ENCODE measurements at places on chromosomes 11 and 22. TPM values are rescaled to one million over a fixed set of nuclear protein-coding genes. Genes with fewer than 3 reads are reported as not detected.

Gene ANO9
- 18.1 TPM for polyA plus RNA-seq

DNA sequence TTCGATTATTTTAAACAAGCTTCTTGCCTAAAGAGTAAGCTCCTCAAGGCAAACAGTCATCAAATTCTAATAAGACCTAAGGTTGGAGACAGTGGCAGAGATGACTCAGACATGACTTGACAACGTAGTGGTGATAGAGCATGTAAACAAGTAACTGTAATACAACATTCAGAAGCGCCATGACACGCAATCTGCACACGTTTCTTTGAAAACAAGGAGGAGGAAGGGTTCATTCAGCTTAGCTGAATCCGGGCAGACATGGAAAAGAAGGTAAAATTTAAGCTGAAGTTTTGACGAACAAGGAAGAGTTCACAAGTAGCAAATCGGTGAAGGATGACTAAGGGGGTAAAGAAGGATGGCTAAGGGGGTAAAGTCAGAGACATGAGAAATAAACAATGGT, 152.4 kb upstream of the ZC3H12C start:
- no peak for DNase-seq

DNA sequence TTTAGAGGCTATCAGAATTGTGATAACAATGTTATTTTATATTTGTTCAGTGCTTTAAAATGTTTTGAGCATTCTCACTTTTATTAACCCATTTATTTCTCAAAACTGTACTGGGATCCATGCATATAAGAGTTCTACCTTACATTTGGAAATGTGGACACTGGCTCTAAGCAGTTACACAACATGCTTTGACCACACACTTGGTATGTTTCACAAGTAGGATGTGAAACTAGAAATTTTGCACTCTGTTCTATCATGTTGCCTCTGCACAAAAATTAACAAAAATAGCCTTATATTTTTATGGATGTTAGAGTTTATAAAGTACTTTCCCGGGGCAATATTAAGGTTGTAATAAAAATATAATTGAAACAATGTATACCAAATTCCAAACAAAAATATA, 126.9 kb upstream of the CHORDC1 start:
- no peak for DNase-seq

DNA sequence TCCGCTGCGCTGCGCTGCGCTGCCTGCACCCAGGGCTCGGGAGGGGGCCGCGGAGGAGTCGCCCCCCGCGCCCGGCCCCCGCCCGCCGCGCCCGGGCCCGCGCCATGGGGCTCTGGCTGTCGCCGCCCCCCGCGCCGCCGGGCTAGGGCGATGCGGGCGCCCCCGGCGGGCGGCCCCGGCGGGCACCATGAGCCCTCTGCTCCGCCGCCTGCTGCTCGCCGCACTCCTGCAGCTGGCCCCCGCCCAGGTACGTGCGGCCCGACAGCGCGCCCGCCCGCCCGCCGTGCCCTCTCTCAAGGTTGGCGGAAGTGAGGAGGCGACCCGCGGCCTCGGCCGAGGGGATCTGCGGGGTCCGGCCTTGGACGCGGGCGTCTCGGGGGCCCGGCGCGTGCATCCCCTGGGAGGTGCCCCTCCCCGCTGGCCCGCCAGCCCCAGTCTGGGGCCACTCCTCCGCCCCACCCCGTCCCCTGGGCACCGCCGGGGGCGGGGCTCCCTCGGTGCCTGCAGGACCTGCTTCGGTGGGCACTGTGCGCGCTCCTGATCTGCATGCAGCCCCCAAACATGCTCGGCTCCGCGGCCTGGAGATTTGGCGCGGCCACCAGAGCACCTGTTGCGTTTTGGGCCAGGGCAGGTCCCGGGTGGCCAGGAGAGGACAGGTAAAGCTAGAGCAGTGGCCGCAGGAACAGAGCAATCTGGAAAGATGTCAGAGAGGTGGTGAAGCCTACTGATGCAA, 429 bp downstream of the VEGFB start:
- DNase-seq = no peak

GRCh38 chr11:128828350-128828749, 38.7 kb downstream of the KCNJ1 start:
- no peak for DNase-seq

DNA sequence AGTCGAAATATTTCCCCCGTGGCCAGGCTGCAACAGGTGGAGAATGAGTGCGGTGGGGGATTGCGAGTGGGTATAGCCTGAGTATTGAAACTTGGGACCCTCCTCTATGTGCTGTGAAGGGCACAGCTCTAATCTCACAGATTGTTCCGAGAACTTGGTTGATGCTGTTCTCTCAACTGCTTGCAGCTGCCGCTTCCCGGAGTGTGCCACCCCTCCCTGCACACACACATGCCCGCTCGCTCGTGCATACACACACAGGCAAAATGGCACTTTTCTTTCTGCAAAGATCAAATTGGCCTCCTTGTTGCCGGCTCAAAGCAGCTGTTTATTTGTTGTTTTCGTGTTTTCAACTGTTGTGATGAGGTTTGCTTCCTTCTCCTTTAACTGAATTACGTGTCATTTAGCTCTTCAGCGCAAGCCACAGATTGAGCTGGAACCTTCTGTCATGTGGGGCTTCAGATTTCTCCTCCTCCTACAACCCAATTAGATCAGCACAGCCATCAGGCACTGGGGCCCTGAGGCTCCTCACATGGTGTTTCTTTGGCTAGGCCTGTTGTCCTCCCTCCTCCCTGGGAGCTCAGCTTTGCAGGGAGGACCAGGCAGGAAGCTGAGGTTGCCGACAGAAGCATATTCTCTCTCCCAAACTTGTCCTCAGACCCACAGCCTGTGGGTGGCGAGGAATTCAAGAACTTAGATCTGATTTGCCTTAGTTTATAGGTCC, 13.9 kb upstream of the B3GAT1 start:
- no peak for DNase-seq

DNA sequence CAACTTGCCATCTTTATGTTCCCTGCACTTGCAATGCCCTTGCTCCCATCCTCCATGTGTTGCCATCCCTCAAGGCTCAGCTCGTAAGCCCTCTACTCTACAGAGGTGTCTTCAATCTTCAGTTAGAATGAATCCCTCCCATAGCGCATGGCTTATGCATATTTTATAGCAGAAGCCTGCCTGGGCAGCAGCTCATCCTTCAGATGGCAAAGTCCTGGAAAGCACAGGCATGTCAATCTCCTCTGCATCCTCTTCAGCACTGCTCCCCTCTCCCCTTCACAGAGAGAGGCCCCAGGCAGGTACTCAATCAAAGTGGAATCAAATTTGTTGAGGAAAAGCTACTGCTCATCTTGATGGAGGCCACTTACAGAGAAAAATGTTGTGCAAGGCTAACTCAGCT, 31.1 kb upstream of the ABCC8 start:
- DNase-seq = no peak

DNA sequence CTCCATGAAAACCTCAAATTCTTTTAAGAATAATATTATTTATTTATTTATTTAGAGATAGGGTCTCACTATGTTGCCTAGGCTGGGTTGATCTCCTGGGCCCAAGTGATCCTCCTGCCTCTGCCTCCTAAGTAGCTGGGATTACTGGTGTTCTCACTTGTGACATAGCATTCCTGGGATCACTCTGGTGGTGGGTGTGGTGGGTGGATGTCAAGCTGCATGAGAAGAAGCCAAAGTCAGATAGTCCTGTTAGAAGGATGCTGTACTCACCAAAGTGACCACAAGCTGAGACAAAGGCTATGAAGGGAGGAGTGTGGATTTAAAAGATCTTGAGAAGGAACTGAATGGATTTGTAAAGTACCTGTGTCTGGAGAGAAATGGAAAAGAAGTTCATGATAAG, 87.9 kb upstream of the SPON1 start:
- DNase-seq = no peak
